Mesenchymal stem cell (in vitro differentiated cells and primary cell): ENCODE measurements at places on chromosomes 11 and 22.

GRCh38 chr11:44624761-44625221 lies 59.3 kb downstream of the CD82 start:
- no peak for DNase-seq

DNA sequence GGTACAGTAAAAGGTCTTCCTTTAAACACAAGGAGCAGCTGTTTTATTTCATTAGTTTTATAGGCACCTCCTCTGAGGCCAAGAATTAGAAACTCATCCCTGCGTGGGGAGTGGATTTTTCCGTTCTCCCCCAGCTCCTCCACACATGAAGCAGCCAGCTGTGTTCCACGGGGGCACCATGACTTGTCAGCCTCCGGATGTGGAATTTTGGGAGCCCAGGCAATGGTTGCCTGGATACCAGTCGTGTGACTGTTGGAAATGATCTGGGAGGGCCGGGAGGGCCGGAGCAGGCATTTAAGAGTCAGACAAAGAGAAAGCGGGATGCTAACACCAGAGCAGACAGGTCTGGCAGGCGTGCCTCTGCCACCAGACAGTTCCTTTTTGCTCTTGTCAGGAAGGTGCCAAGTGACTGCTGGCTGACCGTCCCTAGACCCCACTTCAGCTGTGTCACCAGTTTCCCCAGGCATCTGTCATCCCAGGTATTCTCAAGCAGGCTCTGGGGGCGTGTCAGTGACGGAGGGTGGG lies 15.9 kb upstream of the CDC42EP2 start:
- peak; percentile 81 for DNase-seq

DNA sequence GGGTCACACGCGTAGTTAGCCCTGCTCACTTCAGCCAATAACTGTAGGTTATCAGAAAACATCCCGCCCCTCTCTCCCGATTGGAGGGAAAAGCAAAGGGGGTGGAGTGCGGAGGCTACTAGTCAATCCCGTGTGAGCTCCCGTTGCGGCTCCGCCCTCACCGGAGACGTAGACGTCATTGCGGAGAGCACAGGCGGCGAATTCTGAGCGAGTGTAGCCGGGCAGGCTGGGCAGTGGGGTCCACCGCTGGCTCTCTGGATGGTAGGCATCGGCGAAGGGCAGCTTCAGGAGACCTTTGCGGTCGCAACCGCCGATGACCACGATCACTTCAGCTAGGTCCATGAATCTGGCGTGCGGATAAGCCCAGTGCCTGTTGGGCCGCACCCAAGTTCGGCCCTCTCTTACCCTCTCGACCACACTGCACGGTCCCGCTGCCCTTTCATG lies 4.7 kb downstream of the KLHL35 start:
- no peak for DNase-seq

DNA sequence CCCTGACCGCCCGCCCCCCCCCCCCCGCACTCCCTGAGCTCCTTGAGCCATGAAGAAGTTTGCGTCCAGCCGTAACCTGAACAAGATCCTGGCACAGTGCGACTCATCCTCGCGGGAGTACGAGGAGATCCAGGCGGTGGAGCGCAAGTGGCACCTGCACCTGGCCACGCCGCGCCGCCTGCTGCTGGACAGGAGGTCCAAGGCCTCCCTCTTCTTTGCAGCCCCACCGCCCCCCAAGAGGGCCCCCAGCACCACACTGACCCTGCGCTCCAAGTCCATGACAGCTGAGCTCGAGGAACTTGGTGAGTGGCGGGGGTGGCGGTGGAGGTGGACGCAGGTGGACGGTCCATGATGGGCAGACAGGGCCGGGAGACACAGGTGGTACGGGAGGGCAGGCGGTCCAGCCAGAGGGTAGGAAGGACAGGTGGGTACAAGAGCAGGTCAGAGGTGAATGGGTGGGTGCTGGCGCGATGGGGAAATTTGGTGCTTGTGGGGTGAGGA lies 32.1 kb upstream of the ACR start:
- no peak for DNase-seq

- no peak for DNase-seq
Observed at GRCh38 chr11:29255401-29255800, 761.4 kb downstream of the KCNA4 start.

GRCh38 chr11:124093330-124093729 lies 21.9 kb upstream of the VWA5A start:
- no peak for DNase-seq
